Dermis lymphatic vessel endothelial cell (primary cell): ENCODE measurements at places on chromosomes 16 and 17. TPM values are rescaled to one million over a fixed set of nuclear protein-coding genes. Genes with fewer than 3 reads are reported as not detected.

Gene IKZF3
- not detected in 2 replicates for total RNA-seq

Gene PDILT
- not detected in 2 replicates for total RNA-seq

Gene KIF18B
- total RNA-seq: 0.33 and 0.34 TPM in 2 replicates

Gene MYL11
- not detected in 2 replicates for total RNA-seq

Gene KRT9
- total RNA-seq: not detected in 2 replicates

Gene ASPA
- total RNA-seq: not detected in 2 replicates

Gene KRT36
- total RNA-seq: 0.22 and 0.34 TPM in 2 replicates

Gene GCGR
- not detected in 2 replicates for total RNA-seq

Gene GABARAP
- 131 and 147 TPM in 2 replicates for total RNA-seq

Gene GCSH
- 11.2 and 13.4 TPM in 2 replicates for total RNA-seq

Gene PHOSPHO1
- 0.09 TPM in 1 of 2 replicates, not detected in the other for total RNA-seq

Gene C17orf75
- total RNA-seq: 23.5 and 23.8 TPM in 2 replicates

Gene CD300A
- not detected in 2 replicates for total RNA-seq

Gene CEP20
- 19.3 and 22.8 TPM in 2 replicates for total RNA-seq
